Activated T-cell treated with anti-CD3 and anti-CD28 coated beads for 48 hours (primary cell): ENCODE measurements at places on chromosomes 7 and 10.

GRCh38 chr10:90138844-90139243 is 437.5 kb downstream of the KIF20B start:
- DNase-seq = no peak

GRCh38 chr7:94602181-94602580 is 53.8 kb downstream of the SGCE start:
- no peak for DNase-seq

DNA sequence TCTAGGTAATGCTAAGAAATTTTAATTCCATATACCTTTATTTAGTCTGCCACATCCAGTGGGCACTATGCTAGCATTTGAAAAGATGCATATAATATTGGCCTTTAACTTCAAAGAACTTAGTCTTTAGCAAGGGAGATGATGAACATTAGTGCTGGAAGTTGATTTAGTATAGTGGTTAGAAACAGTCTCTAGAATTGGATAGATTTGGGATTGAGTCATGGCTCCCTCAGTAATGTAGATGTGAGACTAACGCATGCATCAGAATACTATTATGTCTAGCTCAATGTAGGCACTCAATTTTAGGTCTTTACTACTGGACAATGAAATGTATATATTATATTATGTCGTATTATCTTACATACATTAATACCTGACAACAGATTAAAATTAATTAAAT is 5.8 kb downstream of the DKK1 start:
- no peak for DNase-seq

GRCh38 chr10:8638088-8638672 is 583.7 kb downstream of the GATA3 start:
- no peak for DNase-seq

- DNase-seq = no peak
Measured at GRCh38 chr10:69223028-69223342, 2.9 kb downstream of the HKDC1 start.

DNA sequence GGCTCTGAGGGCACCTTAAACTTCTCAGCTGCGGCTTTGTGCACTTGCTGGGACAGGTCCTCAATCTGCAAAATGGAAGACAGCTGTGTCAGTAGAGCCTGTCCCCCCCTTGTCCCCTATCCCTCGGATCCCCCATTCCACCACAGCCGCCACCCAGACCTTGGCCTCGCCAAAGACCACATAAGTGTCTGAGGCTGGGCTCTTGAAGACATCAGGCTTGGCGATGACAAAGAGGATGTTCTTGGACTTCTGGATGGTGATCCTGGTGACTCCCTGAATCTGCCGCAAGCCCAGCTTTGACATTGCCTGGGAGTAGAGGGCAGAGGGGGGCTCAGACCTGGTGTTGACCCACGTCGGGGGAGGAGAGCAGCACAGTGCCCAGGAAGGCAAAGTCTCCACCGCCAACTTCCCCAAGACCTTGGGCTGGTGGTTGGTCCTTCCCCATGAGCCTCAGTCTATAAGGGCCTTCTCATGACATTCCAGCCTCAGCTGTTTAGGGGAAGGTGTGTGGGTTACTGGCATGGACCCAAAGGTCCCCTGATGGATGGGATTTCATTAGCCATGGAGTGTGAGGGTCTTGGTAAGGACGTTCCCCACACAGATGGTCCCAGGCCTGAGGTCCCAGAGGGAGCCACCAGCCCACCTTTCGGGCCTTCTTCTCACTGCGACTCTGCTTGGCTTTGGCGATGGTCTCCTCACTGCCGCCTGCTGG is 7.7 kb downstream of the NACAD start:
- no peak for DNase-seq

DNA sequence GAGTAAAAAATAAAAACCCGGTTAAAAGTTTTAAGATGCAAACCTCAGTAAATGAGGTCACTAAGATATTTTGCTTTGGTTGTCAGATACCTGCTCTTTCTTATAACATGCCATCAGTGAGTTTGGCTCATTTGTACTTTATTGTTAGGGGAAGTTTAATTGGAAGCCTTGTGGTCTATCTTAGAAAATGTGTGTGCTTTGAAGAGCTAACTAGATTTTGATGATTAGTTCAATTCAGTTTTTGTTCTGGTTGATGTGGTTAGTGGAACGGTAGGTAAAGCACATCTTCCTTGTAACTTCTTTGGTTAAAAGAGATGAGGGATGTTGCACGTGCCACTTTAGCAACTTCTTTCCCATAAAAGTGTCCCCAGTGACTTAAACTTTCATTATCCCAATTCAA is 353.4 kb upstream of the GALNT17 start:
- no peak for DNase-seq

DNA sequence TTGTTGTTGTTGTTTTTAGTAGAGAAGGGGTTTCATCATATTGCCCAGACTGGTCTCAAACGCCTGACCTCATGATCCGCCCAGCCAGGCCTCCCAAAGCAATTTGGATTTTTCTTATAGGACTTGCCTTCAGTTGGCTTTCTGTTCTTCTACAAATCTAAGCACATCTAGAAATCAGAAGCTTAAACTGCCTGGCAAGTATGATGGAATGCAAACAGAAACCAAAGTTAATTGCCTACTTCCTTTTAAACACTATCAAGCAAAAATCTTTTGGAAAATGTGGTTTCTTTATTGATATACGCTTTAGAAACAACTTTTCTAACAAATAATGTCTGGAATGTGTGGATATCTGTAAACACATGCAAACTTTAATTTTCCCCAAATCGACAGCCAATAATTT is 64.9 kb downstream of the USP6NL start:
- no peak for DNase-seq

DNA sequence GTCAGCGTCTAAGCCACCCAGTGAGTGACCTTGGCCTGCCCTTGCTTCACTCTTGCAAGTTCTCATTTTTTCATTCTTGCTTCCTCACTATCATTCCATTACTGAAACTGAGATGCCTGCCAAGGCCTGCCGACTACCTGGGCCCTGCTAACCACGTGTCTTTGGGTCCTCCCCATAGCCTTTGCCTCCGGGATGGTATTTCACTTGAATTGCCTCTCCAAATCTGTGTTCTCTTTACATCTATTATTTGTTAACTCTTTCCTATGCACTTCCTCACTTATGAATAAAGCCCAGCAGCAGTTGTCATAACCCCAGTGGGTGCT is 234.6 kb downstream of the SNX10 start:
- DNase-seq = no peak

- DNase-seq = no peak
Measured at GRCh38 chr7:80224415-80224814, 89.8 kb downstream of the GNAI1 start.

DNA sequence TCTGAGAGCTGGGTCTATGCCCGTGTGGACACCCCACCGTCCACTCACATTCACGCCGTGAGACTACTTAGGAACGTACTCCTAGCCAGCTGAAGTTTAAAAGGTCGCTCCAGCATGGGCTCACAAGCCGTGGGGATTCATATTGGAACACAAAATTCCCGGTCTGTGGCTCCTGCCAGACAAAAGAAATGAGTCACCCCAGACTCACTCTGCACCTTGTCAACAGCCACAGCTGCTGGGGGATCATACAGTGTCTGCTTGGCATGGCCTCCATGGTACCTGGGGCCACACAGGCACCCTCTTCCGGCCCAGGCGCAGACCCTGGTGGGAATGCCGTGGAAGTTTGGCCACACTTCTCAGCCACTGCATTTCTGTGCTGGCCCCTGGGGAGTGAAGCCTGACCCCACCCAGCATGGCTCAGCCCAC is 228.4 kb downstream of the DNAJB6 start:
- no peak for DNase-seq

GRCh38 chr7:151088856-151089699 is 2.8 kb downstream of the AGAP3 start:
- DNase-seq = no peak

- peak; percentile 67 for DNase-seq
Measured at GRCh38 chr7:155796381-155797261, 15.6 kb downstream of the SHH start.

DNA sequence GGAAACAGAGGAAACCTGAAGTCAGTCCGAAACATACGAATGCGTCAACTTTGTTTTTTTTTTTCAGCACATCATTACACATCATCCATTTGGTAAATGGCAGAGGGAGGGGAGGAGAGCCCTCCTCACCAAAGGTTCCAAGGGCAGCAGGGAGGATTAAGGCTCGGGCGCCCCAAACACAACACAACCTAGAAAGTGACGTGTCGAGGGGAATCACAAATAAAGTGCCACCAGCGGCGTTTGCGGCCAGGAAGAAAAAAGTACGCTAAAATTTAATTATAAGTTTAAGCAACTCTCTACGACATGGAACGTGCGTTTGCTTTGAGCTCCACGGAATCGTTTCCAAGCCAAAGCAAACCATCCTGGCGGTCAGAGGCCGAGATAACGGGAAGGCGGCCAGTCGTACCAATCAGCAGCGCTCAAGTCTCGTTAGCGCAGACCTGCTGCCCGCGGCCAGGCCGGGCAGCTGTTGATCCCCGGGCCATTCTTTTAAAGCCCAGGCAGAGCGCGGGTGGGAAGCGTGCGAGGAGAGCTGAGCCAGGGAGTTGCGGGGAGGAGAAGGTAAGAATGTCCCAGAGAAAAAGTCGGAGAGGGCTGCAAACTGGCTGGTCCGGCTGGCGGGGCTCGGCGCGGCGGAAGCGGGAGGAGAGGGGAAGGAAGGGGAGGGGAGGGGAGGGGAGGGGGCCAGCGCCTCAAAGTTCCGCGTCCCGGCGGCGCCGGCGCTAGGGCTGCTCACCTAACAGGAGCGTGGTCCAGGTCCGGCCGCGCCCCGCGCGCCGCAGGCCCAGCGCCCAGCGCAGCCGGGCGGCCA is 719 bp downstream of the DPY19L1 start:
- DNase-seq = peak; percentile 9

DNA sequence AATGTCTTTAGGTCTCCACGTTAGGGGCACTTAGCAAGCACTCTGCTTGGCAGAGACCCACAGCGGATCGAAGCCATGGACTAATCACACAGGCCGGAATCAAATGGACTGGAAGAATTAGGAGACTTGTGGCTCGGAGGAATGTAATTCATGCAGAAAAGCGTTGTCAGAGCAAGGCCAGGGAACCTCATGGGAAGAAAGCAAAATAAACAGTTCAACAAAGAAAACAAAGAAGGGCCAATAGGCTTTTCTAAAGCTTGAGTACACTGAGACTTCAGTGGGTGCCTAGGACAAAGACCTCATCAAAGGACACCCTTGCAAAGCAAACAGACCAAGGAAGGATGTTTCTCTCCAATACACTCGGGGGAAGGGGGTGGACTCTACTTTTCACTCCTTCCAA is 171.1 kb downstream of the GLI3 start:
- no peak for DNase-seq

DNA sequence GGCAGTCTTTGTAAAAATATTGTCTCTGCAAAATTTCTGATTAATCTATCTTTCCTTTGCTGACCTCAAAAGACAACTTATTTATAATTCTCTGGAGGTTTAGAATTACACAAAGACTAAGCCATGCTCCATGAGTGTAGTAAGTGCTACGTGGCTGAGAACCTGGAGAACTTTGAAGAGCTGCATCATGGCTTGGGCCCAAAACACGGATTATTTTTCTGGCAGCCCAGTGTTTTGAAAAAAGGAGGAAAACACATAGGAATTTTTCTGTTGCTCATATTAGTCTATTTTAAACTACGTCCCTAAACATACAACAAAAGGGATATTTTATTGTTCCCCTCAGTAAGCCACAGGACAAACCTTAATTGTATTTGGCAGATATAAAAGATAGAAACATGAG is 360.7 kb upstream of the MYO3A start:
- no peak for DNase-seq

- DNase-seq = no peak
Measured at GRCh38 chr10:5896208-5897052, 6.4 kb downstream of the FBH1 start.

- DNase-seq = no peak
Measured at GRCh38 chr7:94856643-94857042, 50.8 kb upstream of the PPP1R9A start.

DNA sequence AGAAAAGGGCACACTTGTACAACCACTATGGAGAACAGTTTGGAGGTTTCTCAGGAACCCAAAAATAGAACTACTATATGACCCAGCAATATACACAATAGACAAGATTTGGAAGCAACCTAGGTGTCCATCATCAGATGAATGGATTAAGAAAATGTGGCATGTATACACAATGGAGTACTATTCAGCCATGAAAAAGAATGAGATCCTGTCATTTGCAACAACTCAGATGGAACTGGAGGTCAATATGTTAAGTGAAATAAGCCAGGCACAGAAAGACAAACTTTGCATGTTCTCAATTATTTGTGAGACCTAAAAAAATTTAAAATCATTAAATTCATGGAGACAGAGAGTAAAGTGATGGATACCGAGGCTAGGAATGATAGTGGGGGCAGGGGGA is 118.8 kb downstream of the ZNF467 start:
- no peak for DNase-seq

DNA sequence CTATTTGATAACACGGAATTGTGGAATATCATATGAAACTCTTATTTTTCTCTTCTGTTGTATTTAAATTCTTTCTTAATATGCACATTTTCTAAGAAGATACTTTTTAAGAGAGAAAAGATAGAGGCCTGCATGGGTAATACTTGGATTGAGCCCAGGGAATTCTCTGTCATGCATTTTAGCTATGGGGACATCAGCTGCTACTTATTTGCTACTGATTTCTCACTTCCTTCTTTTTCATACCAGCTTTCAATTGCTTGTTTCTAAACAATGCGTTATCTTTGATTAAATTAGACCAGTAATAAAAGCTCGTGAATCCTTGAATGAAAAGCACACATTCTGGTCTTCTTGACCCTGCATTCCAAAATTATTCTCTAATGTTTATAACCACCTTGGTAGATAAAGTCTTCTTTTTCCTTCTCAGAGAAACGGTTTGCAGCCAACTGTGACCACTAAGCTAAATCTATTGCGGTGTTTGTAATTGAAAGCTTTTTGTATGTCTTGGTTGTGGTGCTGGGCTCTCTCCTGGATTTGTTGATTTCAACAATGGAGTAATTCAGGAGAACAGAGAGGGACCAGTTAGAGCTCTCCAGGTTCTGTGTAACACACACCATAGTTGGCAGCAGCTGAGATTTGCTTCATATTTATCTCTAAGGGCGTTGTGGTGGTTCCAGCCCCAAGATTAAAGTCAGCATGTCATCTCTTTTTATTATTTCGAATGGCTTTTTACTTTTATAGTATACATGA is 139.3 kb downstream of the PPP1R9A start:
- DNase-seq = no peak

- no peak for DNase-seq
Measured at GRCh38 chr10:93149761-93150160, 76.1 kb downstream of the CYP26A1 start.

- DNase-seq = no peak
Measured at GRCh38 chr10:58516119-58516518, 3.4 kb downstream of the BICC1 start.

GRCh38 chr10:69372126-69372980 is 44.4 kb downstream of the TACR2 start:
- DNase-seq = no peak

GRCh38 chr10:43132867-43133787 is 5.1 kb upstream of the CSGALNACT2 start:
- DNase-seq = no peak
